ENCODE measurements at places on chromosomes 12 and 14.
A peak's percentile ranks its signal among the peaks of the same experiment; 100 is the strongest.

DNA sequence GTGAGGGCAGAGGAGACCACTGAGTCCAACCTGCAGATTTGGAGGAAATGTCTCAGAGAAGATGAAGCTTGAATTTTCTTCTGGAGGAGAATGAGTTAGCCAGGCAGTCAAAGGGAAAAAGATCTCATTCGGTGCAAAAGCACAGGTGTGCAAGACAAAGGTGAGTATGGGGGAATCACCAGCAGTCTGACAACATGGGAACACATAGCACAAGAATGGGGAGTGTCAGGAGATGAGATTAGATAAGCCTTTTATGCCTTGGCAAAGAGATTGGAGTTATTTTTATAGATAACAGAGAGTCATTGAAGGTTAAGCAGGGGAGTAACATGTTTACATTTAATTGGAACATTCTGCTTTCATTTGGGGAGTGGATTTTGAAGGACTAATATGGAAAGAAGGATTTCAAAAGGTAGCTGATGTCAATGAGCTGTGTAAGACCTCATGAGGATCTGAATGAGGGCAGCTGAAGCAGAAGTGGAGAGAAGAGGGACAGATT lies 171.3 kb upstream of the NTF3 start:
- no peak for DNase-seq

GRCh38 chr12:96400631-96401075 lies 414 bp upstream of the CDK17 start:
- DNase-seq = peak; percentile 76

- no peak for DNase-seq
These were observed 165.4 kb upstream of the SSTR1 start for GRCh38 chr14:38042322-38042721.

DNA sequence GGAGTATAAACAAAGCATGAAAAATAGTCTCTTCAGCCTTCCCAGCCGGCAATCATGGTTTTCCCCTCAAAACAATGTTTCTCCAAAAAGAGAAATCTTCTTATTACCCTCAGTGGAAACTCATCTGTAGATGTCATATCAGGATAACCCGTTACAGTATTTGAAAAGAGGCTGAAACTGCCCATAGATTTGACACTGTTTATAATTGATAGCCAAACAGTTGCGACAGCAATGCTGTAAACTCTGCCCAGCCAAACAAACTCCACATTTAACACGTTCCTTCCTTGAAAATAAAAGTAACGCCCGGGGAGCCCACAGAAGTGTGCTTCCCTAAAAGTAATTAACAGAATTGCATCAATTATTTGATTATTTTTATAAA lies 201.3 kb upstream of the FOXN3 start:
- DNase-seq = peak; percentile 7

DNA sequence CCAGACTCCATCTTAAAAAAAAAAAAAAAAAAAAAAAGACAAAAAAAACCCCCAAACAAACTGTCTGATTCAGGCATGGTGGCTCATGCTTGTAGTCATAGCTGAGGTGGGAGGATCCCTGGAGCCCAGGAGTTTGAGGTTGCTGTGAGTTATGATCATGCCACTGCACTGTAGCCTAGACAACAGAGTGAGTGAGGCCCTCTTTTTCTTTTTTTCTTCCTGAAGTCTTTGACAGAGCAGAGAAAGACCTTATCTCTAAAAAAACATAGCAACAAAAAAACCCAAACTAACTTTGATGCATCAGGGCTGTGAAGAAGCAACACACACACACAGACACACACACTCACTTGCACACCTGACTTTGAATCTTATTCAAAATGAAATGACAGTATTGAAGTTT lies 7.7 kb upstream of the AMN1 start:
- DNase-seq = no peak

- DNase-seq = no peak
These were observed 965 bp upstream of the NOS1 start for GRCh38 chr12:117362391-117362790.

GRCh38 chr12:108861878-108862587 lies 4.7 kb upstream of the SSH1 start:
- no peak for DNase-seq

DNA sequence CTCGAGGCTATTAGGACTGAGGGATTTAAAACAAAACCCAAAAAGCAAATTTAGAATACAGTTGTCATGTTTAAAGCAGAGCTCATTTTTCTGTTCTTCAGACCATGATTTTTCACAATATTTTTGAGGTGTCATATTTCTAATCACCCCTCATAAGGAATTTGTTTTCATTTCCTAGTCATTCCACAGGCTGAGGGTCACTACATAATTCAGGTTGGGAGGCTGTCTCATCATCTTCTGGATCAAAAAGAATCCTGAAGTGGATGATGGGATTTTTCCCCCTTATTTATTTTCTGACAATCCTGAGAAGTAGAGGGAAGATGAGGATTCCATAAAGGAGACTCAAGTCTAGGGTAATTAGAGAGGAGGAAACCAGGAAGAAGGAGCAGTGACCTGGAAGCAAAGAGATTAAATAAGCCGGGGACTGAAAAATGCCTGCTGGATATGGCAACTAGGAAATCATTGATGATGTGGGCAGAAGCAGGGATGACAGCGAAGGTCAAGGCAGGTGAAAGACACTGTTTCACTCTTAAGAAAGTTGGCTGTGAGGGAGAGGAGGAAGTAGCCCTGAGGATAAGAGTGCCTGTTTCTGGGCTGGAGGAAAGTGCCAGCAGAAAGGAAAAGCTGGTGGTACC lies 9.0 kb upstream of the PCNX1 start:
- no peak for DNase-seq

GRCh38 chr14:100780646-100781355 lies 45.1 kb upstream of the MEG3 start:
- no peak for DNase-seq

- DNase-seq = no peak
These were observed 509 bp downstream of the PGF start for GRCh38 chr14:74954947-74955228.

GRCh38 chr12:65152012-65152411 lies 17.4 kb upstream of the LEMD3 start:
- no peak for DNase-seq

DNA sequence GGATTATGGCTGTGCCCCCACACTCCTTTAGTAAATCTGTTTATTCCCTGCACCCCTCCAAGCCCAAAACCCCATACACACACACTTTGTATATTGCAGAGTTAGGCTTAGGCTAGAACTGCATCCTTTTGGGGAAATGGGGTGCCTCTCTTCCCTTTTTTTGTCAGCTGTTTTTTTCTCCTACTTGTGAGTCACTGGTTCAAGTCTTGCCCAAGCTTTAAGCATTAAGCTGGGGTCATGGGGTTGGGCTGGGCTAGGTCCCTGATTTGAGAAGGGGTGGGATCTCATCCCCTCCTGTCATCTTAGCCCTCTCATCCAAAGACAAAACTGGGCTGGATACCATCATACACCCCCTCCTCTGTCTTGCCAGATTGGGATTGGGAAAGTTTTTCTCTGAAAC lies 1.6 kb downstream of the LRP1 start:
- DNase-seq = no peak

DNA sequence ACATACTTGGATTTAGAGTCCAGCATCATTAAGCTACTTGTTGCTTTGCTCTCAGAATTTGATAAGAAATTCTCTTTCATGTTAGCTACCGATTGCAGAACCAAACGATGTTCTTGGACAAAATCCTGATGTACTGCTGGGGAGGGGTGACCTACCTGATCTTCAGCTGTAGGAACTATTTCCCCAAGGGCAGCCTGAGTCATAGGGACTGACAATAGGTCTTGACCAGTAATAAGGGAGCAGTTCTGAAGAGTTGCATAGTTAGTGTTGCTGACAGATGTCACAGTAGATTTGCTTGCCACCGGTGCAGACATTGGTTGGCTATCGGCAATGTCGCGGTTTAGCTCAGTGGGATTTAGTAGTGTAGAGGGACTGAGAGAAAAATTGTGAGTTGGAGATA lies 10.6 kb downstream of the SIX4 start:
- no peak for DNase-seq

DNA sequence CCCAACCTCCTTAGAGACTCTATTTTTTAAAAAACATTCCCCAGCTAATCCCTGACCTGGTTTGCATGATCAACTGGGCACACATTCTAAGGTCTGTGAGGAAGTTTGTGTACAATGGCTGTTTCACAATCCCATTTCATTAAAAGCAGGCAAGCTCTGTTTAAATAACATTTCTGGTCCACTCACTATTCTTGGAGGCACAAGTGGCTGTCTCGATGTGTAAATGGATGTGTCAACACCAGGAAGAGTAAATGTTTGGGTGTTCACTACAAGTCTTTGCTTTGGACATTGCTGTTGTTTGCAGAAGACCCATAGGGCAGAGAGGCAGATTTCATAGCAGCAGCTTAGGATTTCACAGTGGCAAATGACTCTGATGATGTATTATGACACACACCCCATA lies 98.3 kb downstream of the PDZRN4 start:
- no peak for DNase-seq

- peak; percentile 67 for DNase-seq
These were observed 2.2 kb downstream of the DHRS1 start for GRCh38 chr14:24297190-24297964.

- peak; percentile 32 for DNase-seq
These were observed 47.2 kb downstream of the PTPRB start for GRCh38 chr12:70590051-70590450.

DNA sequence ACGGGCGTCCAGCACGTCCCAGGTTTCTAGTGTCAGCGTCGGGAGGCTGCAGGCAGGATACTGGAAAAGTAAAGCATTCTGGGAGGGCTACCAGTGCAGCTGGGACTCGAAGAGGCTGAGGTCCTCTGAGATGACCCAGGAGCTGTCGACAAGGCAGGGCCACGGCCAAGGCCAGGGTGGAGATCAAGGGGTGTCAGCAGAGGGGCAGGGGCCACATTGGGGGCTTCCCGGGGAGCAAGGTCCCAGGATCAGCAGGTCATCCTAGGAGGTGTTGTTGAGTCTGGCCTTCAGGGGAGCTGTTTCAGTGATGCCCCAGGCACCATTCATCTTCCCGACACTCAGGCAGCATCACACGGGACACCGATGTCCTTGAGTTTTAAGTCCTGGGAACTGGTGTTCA lies 377.8 kb upstream of the SFSWAP start:
- DNase-seq = no peak

GRCh38 chr12:96073346-96074330 lies 38.3 kb upstream of the LTA4H start:
- no peak for DNase-seq

GRCh38 chr14:30655124-30655523 lies 33.0 kb downstream of the SCFD1 start:
- no peak for DNase-seq

DNA sequence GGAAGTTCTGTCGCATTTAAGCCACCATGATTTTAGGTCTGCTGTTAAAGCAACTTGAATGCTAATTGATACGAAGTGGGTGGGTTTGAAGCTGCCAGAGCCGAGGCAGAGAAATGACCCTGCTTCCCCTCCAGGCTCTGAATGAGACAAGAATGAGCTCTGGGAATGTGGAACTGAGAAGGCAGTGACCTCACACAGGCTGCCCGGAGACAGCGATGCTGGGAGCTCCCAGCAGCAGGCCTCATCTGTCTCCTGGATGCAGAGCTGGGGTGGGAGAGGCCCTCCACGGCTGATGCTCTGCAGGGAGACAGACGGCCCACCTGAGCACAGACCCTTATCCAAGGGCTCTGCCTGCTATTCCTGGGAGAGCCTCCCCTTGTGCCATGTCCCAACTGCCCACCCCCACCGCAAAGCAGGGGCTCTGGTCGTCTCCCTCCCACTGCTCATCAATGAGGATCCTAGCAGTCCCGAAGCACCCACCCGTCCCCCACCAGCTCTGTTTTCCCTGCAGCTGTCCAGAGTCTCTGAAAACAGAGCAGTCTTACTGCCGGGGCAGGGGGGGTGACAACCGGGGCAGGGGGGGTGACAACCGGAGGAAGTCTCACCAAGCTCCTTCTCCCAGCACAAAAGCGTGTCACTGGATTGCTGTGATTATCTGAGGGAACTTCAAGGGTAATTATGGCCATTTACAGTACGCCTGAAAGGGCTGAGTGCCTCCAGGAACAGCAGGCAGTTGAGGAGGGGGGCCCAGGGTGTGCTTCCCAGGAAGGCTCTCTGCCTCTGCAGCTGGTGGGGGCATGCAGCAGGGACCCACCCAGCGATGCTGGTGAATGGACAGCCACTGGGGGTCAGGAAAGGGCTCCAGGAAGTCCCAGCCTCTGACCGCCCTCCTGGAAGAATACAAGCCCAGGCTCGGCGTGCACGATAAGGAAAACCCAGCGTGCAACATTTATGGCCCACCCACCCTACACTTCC lies 67.8 kb downstream of the CHGA start:
- no peak for DNase-seq

GRCh38 chr12:112353393-112353792 lies 28.8 kb downstream of the HECTD4 start:
- DNase-seq = no peak

GRCh38 chr14:21255385-21256101 lies 13.7 kb downstream of the HNRNPC start:
- no peak for DNase-seq

DNA sequence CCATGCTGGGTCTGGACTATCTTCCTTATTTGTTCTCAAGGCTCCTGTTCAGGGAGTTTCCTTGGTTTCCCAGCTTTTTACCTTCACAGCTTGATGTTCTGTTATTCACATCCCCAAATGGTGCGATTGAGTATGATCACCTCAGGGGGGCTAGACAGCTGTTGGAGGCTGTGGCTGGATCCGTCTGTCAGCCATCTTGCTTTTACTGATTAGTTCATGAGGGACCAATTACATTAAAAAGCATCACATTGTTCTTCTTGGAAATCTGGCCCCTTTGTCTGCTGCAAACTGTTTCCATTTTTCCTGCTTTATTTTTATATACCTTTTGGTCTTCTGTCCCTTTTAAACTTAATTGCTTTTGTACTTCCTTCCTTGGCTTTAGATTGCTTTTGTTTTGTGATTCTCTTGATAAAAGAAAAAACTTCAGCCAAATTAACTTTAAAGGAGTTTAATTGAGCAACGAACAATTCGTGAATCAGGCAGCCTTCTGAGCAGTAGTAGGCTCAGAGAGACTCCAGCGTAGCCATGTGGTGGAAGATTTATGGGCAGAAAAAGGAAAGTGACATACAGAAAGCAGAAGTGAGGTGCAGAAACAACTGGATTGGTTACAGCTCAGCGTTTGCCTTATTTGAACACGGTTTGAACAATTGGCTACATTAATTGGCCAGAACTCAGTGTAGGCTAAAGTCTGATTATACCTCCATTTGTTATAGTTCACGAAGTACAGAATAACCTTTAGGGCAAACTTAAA lies 208.7 kb downstream of the AEBP2 start:
- DNase-seq = no peak

DNA sequence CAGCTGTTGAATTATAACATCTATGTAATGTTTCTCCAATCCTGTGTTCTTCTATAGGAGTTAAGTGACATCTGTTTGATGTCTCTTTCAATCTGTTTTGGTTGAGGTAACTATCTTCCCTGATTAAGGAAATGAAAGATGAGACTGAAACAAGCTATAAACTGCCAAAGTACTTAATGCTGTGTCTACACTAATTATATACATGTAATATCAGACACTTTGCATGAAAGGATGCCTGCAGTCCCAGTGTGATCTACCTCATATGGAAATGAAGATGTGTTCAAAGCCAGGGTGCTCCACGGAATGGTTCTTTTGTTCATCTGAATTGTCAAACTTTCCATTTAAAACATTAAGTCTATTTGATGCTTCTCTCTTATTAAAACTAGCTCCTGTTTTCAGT lies 958.3 kb downstream of the GALC start:
- no peak for DNase-seq
